ENCODE measurements at places on chromosomes 12 and 14. TPM values are rescaled to one million over a fixed set of nuclear protein-coding genes. Genes with fewer than 3 reads are reported as not detected.

DNA sequence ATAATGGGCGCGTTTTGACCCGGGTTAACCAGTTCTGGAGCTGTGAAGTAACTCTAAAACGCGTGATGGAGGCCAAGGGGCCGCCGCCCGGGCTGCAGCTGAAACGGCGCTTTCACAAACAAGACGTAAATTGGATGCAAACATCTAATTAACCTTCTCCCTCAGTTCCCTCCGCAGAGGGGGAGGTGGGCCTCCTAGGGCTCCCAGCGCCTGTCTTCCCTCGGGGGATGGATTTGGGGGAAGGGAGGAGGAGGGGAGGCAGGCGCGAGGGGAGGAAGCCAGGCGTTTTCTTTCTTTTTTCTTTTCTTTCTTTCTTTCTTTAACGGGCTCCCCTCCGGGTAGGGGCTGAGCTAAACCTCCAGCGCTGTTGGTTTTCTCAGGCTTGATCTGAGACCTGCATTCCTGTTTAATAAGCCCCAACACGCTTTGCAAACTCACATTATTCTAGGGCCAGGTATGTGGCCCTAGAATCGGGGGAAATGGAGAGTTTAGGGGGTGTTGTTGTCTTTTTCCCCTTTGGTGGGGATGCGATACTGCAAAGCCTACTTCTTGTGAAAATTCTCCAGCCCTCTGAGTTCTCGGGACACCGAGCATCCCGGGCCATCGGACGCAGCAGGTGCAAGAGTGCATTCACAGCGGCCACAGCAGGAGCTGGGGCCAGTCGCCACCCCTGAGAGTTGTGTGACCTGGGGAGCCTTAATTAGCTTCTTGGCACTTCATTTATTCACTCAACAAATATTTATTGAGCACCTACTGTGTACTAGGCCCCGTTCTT, 43.6 kb upstream of the LHX5 start:
- no peak overlapping the region for H3K27ac ChIP-seq
- no peak for DNase-seq
- peaks cover 64% of the 10 kb centered on the region for H3K27me3 ChIP-seq
- H3K4me1 ChIP-seq = no peaks in the 10 kb centered on the region
- no peak overlapping the region for H3K4me3 ChIP-seq

- peaks cover 4% of the 10 kb centered on the region for H3K4me1 ChIP-seq
- no peaks in the 10 kb centered on the region for H3K36me3 ChIP-seq
- no peak overlapping the region for H3K27ac ChIP-seq
- DNase-seq = no peak
- no peak overlapping the region for H3K4me3 ChIP-seq
These were observed 50.7 kb upstream of the MAP1LC3B2 start for GRCh38 chr12:116508145-116509121.

PRH2 gene
- total RNA-seq = not detected

GTF2A1 gene
- total RNA-seq = 35.0 TPM

- H3K36me3 ChIP-seq = no peaks in the 10 kb centered on the region
- H3K4me1 ChIP-seq = peaks cover 38% of the 10 kb centered on the region
- DNase-seq = no peak
- no peaks in the 10 kb centered on the region for H3K27me3 ChIP-seq
These were observed 44.4 kb upstream of the PLXNC1 start for GRCh38 chr12:94103986-94104385.

DNA sequence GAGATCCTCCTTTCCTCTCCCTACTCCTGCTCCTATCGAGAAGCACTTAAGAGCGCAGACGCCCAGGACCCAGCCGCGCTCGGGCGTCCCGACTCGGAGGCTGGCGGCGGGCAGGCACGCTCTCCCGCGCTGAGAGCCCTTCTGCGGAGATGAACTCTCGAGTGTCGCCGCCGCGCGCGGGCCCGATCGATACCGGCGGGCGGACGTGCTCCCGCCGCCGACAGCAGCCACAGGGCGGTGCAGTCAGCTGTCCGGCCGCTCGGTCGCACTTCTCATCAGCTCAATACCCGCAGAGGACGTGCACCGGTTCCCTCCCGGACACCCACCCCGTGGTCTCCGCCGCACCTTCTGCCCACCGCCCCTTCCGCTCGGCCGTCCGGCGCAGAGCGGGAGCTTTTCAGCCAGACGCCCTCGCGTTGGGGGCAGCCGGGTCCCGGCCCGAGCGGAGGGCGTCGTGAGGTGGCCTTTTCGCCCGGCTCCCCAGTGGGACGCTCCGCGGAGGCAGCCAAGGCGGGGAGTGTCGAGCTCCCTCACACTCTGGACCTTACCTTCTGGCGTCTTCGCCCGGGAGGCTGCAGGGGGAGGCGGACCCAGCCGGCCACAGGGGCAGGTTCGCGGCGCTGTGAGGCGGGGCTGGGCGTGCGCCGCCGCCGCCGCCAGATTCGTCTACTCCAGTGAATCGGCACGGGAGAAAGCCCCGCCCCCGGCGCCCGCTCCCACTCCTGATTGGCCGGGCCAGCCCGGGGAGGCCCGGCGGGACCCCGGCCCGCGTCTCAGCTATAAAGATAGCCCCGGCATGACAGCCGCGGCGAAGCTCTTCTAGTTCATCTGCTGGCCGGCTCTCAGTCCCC, at the start of gene INSM2:
TSS of gene INSM2 (plus strand) at position 808 of the 851 bp plus-strand sequence. CDS start 89 bp downstream, outside the sequence.
- H3K4me3 ChIP-seq = peak within 1 kb of the TSS; percentile 74
- peaks cover 6% of the 10 kb centered on the region for H3K4me1 ChIP-seq
- H3K36me3 ChIP-seq = peaks cover 10% of the 10 kb centered on the region
- peaks cover 49% of the 10 kb centered on the region for H3K27me3 ChIP-seq
- DNase-seq = peak; percentile 56

GRCh38 chr14:57988445-57988844, 122.6 kb upstream of the SLC35F4 start:
- H3K4me3 ChIP-seq = no peak overlapping the region
- H3K27ac ChIP-seq = no peak overlapping the region
- no peaks in the 10 kb centered on the region for H3K4me1 ChIP-seq
- H3K27me3 ChIP-seq = no peaks in the 10 kb centered on the region
- no peak for DNase-seq

- H3K4me3 ChIP-seq = no peak overlapping the region
- H3K27ac ChIP-seq = no peak overlapping the region
- no peaks in the 10 kb centered on the region for H3K27me3 ChIP-seq
- no peak for DNase-seq
- no peaks in the 10 kb centered on the region for H3K36me3 ChIP-seq
These were observed 60.7 kb upstream of the TBX3 start for GRCh38 chr12:114744691-114745090.

FOXG1 gene
- total RNA-seq = not detected

DNA sequence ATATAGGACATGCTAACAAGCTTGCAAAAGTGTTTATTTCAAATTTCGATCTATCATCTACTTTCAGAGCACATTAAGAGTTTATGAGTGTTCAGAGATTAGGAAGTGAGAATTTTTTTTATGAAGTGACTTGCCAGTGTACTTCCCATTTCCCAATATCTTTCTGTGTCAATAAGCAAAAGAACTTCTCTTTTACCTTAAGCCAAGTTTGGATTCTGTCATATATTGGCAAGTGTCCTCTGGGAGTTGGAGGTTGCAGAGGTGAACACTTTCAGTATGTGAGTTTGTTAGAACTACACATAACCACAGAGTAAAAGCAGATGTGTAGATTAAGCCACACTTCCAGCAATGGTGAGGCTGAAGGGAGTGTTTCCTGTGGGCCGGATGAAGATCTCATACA, 16.6 kb upstream of the KLRF1 start:
- no peak overlapping the region for H3K4me3 ChIP-seq
- H3K27me3 ChIP-seq = no peaks in the 10 kb centered on the region
- no peak for DNase-seq
- H3K36me3 ChIP-seq = no peaks in the 10 kb centered on the region

DNA sequence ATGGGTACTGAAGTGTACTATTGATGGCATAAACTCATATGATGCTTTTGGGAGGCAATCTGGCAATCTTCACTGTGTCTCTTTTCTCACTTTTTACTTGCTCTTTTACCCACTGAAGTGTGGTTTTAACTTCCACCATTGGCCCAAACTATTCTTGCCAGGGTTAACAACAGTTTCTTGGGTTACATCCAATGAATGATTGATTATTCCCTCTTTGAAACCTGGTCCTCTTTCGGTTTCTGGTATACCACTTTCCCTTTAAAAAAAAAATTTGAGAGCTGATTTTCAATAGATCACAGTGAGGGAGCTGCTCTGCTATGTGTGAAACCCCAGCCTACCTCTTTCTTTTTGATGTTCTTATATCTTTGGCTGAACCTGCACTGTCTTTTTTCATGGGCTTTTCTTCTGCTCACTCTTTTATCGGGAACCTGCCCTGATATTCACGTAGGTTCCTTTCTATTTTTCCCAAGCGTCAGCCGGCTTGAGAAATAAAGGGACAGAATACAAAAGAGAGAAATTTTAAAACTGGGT, 56.1 kb upstream of the OR4E1 start:
- peaks cover 91% of the 10 kb centered on the region for H3K27me3 ChIP-seq
- no peak overlapping the region for H3K27ac ChIP-seq
- no peaks in the 10 kb centered on the region for H3K36me3 ChIP-seq
- no peaks in the 10 kb centered on the region for H3K4me1 ChIP-seq

TMPRSS12 gene
- not detected for total RNA-seq

GRCh38 chr14:63288853-63289252, 29.9 kb downstream of the GPHB5 start:
- H3K36me3 ChIP-seq = no peaks in the 10 kb centered on the region
- H3K4me1 ChIP-seq = peaks cover 9% of the 10 kb centered on the region
- no peak for DNase-seq
- no peak overlapping the region for H3K4me3 ChIP-seq
- no peak overlapping the region for H3K27ac ChIP-seq

GRCh38 chr12:107096571-107096970, 3.2 kb upstream of the CRY1 start:
- DNase-seq = no peak
- H3K4me3 ChIP-seq = no peak overlapping the region
- peaks cover 23% of the 10 kb centered on the region for H3K27me3 ChIP-seq
- H3K36me3 ChIP-seq = no peaks in the 10 kb centered on the region
- H3K4me1 ChIP-seq = no peaks in the 10 kb centered on the region

- H3K27ac ChIP-seq = no peak overlapping the region
- H3K36me3 ChIP-seq = no peaks in the 10 kb centered on the region
- H3K4me3 ChIP-seq = no peak overlapping the region
- peak; percentile 66 for DNase-seq
- no peaks in the 10 kb centered on the region for H3K27me3 ChIP-seq
These were observed 129.1 kb upstream of the TBX3 start for GRCh38 chr12:114812858-114813761.

GRCh38 chr12:90366286-90366685, 588.7 kb downstream of the CCER1 start:
- no peak overlapping the region for H3K27ac ChIP-seq
- DNase-seq = peak; percentile 20
- no peak overlapping the region for H3K4me3 ChIP-seq
- no peaks in the 10 kb centered on the region for H3K27me3 ChIP-seq

EAPP gene
- total RNA-seq = 38.9 TPM

- DNase-seq = peak; percentile 61
- H3K27ac ChIP-seq = peak overlapping the region; percentile 3
- no peaks in the 10 kb centered on the region for H3K27me3 ChIP-seq
These were observed 691.4 kb upstream of the TBX3 start for GRCh38 chr12:115375186-115375991.

DNAJC22 gene
- total RNA-seq = 0.25 TPM

GRCh38 chr12:67788118-67788517, 139.6 kb downstream of the DYRK2 start:
- peaks cover 5% of the 10 kb centered on the region for H3K4me1 ChIP-seq
- DNase-seq = no peak
- H3K36me3 ChIP-seq = no peaks in the 10 kb centered on the region
- H3K4me3 ChIP-seq = no peak overlapping the region

DNA sequence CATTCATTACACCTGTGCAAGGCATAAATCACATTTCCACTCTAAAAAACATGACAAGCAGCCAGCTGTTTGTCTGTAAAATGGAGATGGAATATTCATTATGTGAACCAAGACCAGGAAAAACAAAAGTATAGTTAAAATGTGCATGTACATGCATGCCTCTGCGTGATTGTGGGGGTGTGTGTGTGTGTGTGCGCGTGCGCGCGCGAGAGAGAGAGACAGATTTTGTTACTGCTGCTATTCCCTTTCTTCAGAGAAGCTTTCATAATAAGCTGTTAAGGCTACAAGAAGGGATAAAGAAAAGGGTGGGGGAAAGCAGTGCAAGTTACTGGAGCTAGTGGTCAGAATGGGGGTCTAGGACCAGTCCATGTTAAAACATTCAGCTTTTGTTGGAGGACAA, 430.3 kb downstream of the NAV3 start:
- no peaks in the 10 kb centered on the region for H3K27me3 ChIP-seq
- no peak overlapping the region for H3K27ac ChIP-seq
- peaks cover 6% of the 10 kb centered on the region for H3K4me1 ChIP-seq
- no peak for DNase-seq
- H3K36me3 ChIP-seq = no peaks in the 10 kb centered on the region

DNA sequence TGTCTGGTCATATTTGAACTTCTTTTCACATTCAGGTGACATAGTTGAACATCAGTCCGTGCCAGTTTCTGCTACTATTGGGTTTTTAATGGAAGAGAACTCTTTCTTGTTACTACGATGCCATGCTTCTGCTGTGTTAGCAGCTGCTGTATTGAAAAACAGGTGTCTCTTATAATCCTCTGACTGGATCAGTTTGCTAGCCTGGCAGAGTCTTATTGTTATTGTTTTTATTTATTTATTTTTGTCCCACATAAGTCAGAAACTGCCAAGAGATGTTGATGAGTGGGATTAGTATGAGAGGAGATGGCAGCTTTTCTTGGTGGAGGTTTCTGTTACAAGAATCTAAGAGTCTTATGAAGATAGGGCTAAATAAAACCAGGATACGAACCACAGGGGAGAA, 14.6 kb downstream of the ETV6 start:
- no peak overlapping the region for H3K4me3 ChIP-seq
- no peak for DNase-seq
- H3K36me3 ChIP-seq = no peaks in the 10 kb centered on the region
- no peaks in the 10 kb centered on the region for H3K27me3 ChIP-seq

DNA sequence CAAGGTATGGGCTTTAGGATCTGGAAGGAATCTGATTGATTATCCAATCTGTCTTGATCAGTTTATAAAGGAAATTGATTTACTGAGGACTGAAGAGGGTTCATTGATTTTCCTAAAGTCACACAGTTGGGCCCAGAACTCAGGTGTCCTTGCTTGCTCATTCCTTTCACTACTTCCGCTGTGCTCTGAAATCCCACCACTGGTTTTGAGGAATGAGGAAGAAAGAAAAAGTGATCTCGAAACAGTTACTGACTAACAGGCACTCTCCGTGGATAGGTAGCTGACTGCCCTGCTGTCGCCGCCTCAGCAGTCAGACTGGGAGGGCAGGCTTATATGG, at the start of gene FITM1:
TSS of gene FITM1 (plus strand) at position 280 of the 337 bp plus-strand sequence. CDS start 905 bp downstream, outside the sequence.
- H3K4me3 ChIP-seq = no peak within 1 kb of the TSS
- peaks cover 21% of the 10 kb centered on the region for H3K4me1 ChIP-seq
- no peak for DNase-seq
- no peaks in the 10 kb centered on the region for H3K36me3 ChIP-seq

DNA sequence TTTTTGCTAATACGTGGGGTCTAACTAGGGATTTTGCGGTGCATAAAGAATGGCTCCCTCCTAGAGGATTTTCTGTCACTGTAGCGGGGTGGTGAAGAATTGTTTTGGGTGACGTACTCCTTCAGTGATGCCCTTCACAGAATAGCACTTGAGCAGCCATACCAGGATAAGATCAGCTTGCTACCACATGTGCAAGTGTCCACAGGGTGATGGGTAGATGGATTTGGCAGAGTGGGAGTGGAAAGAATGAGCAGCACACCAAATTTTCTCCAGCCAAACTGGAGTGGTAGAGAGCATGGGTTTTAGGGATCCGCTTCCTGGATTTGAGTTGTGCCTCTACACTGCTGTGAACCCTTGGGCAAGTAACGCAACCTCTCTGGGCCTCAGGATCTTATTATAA, 2.3 kb downstream of the TCP11L2 start:
- H3K4me3 ChIP-seq = no peak overlapping the region
- DNase-seq = no peak
- no peaks in the 10 kb centered on the region for H3K27me3 ChIP-seq
- H3K27ac ChIP-seq = no peak overlapping the region
- H3K4me1 ChIP-seq = peaks cover 33% of the 10 kb centered on the region
- H3K36me3 ChIP-seq = no peaks in the 10 kb centered on the region

ADAMTS20 gene
- not detected for total RNA-seq

ACYP1 gene
- 19.9 TPM for total RNA-seq
